Endothelial cell (in vitro differentiated cells): ENCODE measurements at places on chromosomes 5 and 9. TPM values are rescaled to one million over a fixed set of nuclear protein-coding genes. Genes with fewer than 3 reads are reported as not detected.

DNA sequence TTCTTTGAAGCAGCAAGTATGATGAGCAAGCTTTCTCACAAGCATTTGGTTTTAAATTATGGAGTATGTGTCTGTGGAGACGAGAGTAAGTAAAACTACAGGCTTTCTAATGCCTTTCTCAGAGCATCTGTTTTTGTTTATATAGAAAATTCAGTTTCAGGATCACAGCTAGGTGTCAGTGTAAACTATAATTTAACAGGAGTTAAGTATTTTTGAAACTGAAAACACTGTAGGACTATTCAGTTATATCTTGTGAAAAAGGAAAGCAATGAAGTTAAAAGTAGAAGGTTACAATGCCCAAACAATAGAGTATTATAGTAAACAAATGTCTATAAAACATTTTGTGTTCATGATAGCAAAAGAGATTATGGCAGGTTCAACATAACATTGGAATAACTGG, 88.6 kb downstream of the JAK2 start:
- DNase-seq, result no peak

GRCh38 chr9:120909904-120910303, 16.7 kb downstream of the TRAF1 start:
- no peak for DNase-seq

JAKMIP2 gene
- total RNA-seq, result 4.3 TPM

GRCh38 chr9:93020151-93020550, 38.4 kb upstream of the SUSD3 start:
- no peak for DNase-seq

GALNT12 gene
- 1.7 TPM for total RNA-seq

UHRF2 gene
- 55.5 TPM for total RNA-seq

DNA sequence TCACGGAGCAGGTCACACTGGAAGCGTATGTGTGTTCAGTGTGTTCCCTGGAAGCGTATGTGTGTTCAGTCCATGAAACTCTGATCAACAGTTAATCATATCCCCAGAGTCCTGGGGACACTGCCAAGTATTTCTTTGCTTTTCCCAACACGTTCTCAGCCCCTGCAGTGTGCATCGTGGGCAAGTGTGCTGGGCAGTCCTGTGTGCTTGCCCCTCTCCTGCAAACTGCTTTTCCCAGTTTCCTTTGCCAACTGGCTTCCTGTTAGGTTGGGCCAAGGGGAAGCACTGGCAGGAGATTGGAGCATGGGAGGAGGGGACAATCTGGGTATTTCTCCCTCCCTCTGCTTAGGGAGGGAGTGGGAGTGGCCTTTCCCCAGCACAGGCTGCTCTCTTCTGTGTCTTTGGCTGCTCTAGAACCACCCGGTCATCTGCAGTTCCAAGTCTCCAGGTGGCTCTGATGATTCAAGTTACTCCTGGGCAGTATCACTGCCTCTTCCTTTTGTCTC, 36.8 kb upstream of the NEK6 start:
- DNase-seq, result no peak

C8G gene
- 1.1 TPM for total RNA-seq

GRCh38 chr9:113431191-113431590, 20.6 kb downstream of the C9orf43 start:
- no peak for DNase-seq

GRCh38 chr5:134289509-134290113, 63.7 kb upstream of the PPP2CA start:
- peak; percentile 55 for DNase-seq

ADAMTS6 gene
- total RNA-seq, result 16.7 TPM

PAEP gene
- not detected for total RNA-seq

DNA sequence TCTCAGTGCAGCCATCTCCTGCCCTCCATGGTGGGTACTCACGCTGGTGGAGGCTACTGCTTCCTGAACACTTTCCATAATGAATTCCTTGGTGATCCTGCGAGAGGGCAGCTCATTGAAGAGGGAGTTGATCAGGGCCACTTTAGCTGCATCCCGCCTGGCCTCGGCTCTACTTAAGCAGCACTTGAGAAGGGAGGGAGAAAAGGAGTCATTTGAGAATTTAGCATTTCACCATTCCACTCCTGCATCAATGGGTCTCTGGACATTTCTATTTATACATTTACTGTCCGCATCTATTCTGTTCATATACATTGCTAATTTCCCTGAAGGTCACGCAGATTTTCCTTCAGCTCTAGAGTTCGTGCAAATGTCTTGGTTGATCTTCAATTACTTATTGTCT, 35.1 kb downstream of the LIX1 start:
- DNase-seq, result no peak

SH3RF2 gene
- total RNA-seq, result 0.23 TPM

IFNB1 gene
- total RNA-seq, result not detected

GRCh38 chr9:121445986-121446385, 53.7 kb downstream of the GGTA1 start:
- DNase-seq, result no peak

ARHGEF28 gene
- total RNA-seq, result 1.5 TPM

DNA sequence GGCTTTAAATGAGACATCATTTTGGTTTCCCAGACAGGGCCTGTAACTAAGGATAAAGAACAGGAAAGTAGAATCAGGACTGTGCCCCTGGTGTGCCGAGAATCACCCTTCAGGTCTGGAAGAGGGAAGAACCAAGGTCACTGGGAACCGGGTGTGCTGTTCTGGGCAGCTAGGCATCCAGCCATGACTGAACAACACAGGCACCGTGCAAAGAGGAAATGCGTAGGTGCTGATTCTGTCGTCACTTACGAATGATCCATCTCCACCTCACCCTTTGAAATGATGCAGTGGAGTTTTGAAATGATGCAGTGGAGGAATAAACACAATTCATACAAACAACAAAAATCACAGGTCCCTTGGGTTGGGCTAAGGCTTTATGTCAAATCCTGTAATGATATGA, 64.4 kb downstream of the MAP1B start:
- no peak for DNase-seq

LAMC3 gene
- 30.1 TPM for total RNA-seq

DNA sequence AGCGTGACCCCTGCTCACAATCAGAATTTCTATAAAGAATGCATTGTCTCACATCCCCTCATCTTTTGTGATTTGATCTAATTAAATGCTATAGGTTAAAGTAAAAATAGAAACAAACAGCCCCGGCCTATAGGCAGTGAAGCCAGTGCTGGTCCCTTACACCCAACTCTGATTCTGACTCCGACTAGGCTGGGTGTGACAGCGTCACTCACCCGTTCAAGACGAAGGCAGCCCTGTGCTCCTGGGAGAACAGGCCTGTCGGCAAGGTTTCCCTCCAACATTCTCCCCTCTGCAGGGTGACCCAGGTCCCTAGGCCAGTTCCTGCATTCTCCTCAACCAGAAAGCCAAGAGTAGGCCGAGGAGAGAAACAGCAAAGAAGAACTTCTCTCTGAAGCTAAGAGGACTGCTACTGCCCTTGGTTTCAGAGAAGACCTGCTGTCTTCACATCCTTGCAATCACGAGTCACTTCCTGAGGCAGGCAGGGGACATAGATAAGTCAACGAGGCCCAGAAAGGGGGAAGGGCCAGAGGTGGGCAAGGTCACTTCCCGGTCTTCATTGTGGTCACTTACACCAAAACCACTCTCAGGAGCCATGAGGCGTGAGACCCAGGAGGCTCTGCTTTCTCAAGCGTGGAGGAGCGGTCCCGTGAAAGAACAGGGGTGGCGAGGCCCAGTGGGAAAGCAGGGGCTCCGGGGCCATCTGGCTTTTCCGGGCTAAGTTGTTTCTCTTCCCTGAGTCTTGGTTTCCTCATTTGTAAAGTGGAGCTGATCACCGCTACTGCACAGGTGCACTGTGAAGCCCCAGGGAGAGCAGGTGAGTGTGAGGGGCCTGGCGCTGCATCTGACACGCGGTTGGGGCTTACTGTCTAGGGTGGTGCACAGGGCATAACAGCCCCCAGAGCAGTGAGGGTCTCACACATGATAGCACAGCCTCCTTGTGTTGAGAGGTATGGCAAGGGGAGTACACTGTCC, 200.8 kb downstream of the CRB2 start:
- no peak for DNase-seq

- DNase-seq, result no peak
Observed at GRCh38 chr5:172541099-172541772, 86.9 kb upstream of the SH3PXD2B start.

MEIKIN gene
- total RNA-seq, result not detected

DNA sequence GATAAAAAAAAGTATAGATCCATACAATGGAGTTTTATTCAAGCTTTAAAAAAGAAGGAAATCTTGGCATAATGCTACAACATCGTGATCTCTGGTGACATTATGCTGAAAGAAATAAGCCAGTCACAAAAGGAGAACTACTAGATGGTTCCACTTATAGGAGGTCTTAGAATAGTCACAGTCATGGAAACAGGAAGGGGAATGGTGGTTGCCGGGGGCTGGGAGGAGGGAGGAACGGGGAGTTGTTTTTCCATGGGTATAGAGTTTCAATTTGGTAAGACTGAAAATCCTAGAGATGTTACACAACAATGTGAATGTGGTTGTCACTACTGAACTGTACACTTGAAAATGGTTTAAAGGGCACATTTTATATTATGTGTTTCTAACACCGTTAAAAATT, 94.5 kb downstream of the CFAP90 start:
- no peak for DNase-seq

- DNase-seq, result no peak
Observed at GRCh38 chr5:7941692-7942091, 72.7 kb downstream of the MTRR start.

GRCh38 chr9:3296536-3296935, 229.3 kb downstream of the RFX3 start:
- no peak for DNase-seq

- no peak for DNase-seq
Observed at GRCh38 chr9:107635101-107635802, 145.7 kb upstream of the KLF4 start.

DNA sequence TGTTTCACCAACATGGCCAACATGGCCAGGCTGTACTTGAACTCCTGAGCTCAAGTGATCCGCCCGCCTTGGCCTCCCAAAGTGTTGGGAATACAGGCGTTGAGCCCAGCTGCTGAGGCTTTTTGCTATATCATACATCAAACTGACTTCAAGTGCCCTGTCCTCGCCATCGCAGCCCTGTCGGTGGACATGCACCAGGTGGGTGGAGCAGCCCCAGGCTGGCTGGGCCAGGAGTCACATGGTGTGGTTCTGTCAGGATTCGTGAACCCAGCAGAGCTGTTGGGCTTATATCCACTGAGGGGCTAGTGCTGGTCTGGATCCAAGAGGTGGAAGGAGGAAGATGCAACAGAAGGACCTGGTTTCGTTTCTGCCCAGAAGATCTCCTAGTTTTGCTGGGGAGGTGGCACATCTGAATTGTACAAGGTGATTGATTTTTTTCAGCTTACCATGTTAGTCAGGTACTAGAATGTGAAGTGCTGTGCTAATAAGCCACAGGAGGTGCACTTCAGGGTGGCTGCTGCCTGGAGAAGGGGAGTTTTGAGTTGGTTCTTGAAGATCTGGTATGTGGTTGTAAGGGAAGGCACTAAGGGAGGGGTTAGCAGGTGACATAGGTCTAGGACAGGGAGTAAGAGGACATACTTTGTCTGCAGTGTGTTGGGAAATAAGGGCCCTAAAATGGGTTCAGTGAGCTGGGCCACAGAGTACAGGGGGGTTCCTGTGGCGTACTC, 16.1 kb downstream of the PCBD2 start:
- no peak for DNase-seq

PLPPR1 gene
- 0.15 TPM for total RNA-seq

GRCh38 chr5:172322028-172322965, 38.7 kb upstream of the UBTD2 start:
- no peak for DNase-seq
